Fibroblast of skin of left biceps (primary cell): ENCODE measurements at places on chromosomes 7 and 10.

DNA sequence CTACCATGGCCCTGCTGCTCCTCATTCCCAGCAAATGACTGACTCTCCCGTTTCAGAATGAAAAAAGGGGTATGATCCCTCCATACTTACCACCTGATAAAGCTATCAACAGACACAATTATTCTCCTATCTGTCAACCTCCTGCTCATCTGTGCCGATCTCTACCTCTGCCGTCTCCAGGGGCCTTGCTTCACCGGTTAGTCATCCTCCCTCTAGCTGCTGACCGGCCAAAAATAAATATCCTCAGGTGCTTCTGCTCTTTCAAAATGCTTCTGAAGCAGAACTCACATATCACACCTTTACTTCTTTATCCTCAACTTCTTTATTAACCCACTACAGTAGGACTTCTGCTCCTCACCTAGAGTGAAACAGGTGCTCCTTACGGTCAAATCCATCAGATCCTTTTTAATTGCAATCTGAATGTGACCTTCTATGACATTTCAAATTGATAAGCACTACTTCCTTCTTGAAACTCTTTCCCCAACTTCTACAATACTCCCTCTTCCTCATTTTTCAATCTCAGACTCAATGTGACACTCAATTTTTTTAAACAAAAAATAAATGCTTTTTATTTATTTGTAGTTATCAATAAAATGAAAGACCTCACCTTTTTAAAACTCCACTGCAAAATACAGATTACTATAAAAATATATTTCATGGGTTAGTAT lies 63.2 kb downstream of the LMBR1 start:
- DNase-seq, result no peak

DNA sequence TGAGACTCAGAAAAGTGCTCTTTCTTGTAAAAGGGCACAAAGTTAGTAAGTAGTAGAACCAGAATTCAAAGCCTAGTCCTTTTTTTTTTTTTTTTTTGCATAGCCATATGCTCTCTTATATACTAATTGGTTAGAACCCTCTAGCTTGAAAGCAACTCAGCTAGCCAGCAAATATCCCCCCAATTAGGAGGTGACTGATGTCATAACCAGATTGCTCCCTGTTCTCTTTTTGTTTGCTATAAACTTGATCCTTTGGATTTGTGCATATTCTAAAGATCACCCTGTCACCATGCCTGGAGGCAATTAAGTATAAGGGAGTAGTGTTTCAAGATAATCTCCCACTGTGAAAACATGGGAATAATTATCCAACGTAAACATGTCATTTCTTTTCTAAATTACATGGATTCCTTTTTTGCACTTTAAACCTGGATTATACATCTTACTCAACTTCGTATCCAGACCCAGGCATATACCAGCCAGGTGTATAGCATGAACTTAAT lies 963.4 kb downstream of the CNTNAP2 start:
- DNase-seq, result no peak

DNA sequence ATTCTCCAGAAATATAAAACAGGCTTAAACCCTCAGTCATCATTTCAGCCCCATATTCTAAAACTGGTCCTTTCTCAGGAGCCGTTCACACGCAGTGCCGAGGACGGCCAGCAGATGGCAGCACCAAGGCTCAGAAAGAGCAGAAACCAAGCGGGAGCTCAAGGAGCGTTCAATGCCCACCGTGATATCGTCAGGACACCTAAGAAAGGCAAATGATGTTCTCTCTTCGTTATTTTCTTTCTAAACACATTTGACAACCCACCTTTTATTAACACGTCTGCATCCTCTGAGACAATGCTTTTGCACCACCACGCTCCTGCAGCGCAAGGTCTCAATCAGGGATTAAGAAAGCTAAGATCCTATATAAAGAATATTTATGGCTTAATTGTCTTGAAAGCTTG lies 45.7 kb upstream of the RBM33 start:
- peak; percentile 15 for DNase-seq

- DNase-seq, result no peak
Observed at GRCh38 chr10:111974325-111974724, 209.2 kb downstream of the GPAM start.

DNA sequence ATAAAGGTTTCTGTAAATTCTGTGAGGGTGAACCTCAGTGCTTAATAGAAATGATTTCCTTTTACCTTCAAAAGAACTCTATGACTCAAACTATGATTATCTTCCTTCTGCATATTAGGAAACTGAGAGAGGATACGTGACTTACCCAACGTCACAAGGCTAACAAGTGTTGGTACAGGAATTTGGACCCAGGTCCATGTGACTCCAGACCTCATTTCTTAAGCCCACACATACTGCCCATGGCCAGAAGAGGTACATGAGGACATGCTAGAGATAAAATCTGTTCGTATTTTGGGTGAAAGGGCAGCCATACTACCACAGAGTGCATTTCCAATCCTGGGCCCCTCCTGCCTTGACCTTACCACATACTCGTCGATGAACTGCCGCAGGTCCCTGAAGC lies 61.5 kb upstream of the TM9SF3 start:
- no peak for DNase-seq

DNA sequence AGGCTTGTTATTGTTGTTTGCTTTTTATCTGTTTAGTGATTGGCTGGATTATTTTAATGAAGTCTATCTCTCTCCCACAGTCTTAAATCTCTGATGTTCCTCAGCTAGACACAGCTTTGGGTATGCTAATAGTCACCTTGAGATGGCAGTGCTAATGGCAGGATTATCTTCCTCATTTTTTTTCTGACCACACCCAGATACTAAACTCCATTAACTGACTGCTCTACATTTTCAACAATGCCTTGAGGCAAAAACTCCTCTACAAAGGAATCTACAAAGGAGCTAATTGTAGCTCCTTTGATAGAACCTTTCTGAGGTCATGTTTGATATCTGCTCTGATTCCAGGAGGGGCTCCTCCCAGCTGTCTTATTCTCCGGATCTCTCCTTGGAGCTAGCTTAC lies 122.6 kb downstream of the HBP1 start:
- no peak for DNase-seq

DNA sequence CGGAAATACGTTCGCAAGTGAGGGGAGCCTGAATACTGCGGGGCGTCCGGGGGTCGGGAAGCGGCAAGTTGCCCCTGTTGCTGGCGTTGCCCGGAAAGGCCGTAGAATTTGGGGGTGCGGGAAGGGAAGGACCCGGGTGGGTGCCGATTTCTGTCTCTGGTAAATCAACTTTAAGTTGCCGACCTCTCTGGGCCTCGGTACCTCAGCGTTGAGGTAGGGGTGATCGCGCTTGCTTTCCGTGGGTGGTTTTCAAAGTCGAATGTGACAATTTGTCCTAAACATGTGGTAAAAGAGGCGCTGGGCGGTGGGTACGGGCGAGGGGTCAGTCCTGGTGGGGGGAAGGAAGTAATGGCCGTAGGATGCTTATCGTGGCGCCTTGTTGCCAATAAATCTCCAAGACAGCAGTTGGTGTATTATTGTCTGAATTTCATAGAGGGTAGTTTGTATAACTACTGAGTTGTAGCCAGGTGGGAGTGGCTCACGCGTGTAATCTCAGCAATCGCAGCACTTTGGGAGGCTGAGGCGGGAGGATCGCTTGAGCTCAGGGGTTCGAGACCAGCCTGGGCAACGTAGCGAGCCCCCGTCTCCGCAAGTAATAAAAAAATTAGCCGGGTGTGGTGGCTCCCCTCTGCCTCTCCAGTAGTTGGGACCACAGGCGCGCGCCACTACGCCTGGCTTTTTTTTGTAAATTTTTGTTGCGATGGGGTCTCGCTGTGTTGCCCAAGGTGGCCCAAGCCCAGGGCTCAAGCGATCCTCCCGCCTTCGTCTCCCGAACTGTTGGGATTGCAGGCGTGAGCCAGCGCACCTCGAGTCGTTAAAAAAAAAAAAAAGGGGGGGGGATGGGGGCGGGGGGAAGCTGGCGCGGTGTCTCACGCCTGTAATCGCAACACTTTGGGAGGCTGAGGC lies 644 bp downstream of the BUD23 start:
- DNase-seq, result no peak

DNA sequence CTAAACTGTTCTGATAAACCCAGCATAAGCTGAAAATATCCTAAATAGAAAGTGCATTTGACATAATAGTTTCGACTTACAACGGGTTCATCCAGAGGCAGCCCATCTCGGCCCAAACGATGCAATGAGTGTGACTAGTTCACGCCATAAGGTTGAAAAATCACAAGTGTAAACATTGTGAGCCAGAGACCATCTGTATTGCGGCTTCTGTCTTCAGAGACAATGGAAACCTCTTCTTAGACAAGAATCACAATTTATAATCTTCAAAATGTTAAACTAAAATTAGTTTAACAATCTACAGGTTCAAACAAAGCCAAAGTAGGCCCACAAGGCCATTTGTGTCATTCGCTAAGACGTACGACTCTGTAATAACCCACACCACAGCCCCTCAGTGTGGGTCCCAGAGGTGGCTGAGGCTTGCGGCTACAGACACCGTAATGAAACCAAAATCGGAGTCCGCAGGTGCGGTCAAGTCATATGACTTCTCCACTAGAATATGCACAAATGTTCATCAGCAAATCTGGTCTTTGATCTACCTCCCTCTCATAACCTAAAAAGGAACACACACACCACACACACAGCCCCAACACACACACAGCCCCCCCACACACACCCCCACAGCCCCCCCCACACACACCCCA lies 81.8 kb downstream of the DIP2C start:
- peak; percentile 73 for DNase-seq

- DNase-seq, result no peak
Observed at GRCh38 chr10:113047605-113047962, 97.5 kb downstream of the TCF7L2 start.

GRCh38 chr10:17544465-17544864 lies 72.7 kb downstream of the HACD1 start:
- DNase-seq, result no peak

DNA sequence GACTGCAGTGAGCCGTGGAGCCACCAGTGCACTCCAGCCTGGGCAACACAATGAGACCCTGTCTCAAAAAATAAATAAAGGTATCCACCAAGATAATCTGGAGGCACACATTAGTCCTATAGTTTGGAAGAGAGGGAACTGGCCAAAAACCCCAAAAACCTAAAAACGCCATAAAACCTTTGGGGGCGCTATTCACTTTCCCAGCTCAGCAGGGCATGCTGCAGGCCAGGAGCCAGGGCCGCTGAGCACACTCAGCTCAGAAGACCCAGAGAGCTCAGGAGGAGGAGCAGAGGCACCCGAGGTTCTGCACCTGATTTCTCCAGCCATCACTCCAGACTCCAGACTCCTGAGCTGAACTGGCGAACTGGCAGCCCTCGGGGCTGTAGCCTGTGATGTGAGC lies 167.2 kb upstream of the IMMP2L start:
- DNase-seq, result no peak

- DNase-seq, result peak; percentile 22
Observed at GRCh38 chr10:103044942-103045489, 126.9 kb downstream of the CNNM2 start.

GRCh38 chr10:45000138-45000751 lies 478 bp upstream of the ZNF22 start:
- no peak for DNase-seq

DNA sequence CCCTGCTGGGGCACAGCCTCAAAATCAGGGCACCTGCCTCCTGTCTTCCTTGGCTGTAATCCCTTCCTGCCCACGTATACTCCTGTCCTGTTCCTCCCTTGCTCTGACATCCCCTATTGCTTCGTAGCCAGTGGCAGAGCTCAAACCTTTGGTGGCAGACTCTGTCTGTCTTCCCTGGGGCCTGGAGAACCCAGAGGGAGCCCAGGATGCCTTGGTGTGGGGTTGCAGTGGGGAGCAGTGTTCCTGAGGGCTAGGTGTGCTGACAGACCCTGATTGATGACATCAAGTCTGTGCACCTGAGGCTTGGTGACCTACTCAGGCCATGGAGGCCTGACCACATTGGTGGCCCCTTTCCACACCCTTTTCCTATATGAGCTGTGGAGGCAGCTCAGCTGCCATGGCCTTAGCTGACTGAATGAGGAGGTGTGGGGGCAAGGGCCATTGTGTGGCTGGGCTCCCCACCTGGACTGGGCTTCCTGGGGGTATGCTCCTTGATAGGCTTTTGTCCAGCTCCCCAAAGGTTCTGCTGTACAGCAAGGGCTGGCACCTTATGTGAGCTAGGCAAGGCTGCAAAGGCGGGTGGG lies 5.4 kb upstream of the GCK start:
- DNase-seq, result no peak

GRCh38 chr7:148929176-148929575 lies 45.1 kb upstream of the EZH2 start:
- no peak for DNase-seq

DNA sequence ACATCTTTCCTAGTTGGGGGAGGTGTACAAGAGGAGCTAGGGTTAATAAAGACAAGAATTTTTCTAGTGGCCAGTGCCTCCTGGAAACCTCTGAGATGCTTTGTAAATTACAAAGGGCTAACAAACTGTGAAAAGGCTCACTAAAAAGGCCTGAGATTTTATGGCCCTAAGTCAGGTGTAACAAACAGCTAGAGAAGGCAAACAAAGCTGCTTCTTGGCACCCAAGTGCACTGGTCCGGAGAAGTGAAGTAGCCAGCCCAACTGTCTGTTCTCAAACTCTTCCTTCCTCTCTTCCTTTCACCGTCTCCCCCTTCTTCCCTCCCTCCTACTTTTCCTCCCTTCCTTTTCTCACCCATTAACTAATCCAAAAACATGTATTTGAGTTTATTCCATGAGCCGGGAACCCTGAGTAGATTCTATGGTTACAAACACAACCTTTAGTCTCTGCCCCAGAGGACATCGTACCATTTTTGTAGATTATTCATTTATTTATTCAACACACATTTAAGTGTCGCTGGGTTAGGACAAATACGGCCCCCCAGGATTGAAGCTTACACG lies 143.4 kb upstream of the PCGF5 start:
- DNase-seq, result no peak

DNA sequence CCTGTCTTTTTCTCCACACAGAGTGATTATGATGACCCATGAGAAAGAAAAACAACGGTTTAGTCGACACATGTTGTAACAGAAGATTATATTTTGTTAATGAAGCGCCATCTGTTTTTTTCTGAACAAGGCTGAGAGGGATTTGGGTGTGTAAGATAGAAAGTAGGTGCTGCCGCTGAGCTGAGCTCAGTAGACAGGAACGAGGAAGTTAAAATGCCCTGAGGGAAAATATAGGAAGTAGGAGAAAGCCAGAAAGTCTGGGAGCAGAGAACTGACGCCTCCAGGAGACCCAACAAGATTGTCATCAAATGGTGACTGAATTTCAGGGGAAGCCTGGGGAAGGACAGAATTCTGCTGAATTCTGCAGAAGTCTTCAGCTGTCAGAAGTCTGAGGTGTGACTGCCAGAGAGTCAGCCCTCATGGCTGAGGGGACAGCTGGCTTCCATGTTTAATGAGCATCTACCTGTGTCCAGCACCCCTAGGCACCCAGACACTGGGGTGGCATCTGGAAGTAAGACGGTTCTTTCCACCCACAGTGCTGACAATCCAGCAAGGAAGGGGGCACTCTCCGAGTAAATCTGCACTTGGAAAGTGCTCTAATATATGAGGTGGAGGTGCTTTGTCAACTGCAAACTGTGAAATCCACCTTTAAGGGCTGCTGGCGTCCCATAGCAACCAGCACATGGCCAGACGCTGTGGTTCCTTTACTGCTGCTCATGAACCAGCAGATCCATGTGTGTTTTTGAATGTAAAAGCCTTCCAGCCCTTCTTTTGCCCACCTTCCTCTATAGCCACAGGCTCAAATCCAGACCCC lies 12.5 kb upstream of the TSPAN15 start:
- no peak for DNase-seq

- DNase-seq, result no peak
Observed at GRCh38 chr10:93211991-93212390, 138.3 kb downstream of the CYP26A1 start.
